ENCODE measurements at places on chromosomes 6 and 20.

DNA sequence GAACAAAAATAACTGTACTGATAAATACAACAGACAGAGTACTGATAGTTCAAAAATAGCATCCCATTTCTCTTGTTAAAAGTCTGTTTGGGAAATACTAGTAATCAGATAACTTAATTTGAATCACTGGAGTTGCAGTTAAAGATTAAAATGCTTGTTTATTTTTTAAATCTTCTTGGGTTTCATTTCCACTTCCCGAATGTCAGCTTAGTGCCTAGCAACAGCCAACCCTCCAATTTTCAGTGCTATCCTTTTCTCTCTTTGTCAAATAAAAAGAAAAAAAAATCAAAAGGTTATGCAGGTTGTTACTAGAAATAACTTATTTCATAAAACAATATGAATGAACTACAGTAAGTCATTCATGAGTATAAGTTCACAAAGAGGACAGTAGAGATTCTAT, 257.7 kb upstream of the STXBP5 start:
- no peak for ATAC-seq

DNA sequence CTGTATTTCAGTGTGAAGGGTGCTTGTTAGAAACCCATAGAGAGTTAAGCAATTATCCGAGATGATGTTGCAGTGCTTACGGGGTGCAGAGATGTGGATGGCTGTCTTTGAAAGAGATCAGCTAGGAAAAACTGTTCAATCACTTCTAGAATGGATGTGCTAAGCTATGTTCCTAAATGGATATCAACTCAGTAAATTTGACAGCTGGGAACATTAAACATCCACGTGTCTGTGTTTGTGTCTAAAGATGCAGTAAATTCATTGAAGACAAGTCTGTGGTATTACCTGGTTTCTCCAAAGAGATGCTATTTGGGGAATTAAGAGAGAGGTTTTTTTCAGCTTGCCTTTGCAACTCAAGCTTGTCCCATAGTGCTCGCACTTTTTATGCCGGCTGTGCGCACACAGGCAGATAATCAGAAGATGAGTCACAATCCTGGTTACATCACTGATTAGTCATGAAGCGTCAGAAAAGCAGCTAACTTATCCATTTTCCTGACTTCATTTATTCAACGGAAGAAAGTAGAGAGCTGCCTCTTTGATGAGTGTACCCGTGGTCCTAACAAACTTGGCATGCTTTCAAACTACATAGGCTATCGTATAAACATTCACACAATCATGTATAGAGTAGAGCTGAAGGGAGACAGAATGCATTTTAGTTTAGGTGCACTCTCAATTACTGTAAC, 691.7 kb upstream of the SLC35B3 start:
- ATAC-seq: peak; percentile 91

GRCh38 chr6:116008470-116009243, 52.0 kb downstream of the FRK start:
- peak; percentile 38 for ATAC-seq

- ATAC-seq: peak; percentile 27
Measured at GRCh38 chr6:105794239-105794638, 291.9 kb upstream of the PRDM1 start.

DNA sequence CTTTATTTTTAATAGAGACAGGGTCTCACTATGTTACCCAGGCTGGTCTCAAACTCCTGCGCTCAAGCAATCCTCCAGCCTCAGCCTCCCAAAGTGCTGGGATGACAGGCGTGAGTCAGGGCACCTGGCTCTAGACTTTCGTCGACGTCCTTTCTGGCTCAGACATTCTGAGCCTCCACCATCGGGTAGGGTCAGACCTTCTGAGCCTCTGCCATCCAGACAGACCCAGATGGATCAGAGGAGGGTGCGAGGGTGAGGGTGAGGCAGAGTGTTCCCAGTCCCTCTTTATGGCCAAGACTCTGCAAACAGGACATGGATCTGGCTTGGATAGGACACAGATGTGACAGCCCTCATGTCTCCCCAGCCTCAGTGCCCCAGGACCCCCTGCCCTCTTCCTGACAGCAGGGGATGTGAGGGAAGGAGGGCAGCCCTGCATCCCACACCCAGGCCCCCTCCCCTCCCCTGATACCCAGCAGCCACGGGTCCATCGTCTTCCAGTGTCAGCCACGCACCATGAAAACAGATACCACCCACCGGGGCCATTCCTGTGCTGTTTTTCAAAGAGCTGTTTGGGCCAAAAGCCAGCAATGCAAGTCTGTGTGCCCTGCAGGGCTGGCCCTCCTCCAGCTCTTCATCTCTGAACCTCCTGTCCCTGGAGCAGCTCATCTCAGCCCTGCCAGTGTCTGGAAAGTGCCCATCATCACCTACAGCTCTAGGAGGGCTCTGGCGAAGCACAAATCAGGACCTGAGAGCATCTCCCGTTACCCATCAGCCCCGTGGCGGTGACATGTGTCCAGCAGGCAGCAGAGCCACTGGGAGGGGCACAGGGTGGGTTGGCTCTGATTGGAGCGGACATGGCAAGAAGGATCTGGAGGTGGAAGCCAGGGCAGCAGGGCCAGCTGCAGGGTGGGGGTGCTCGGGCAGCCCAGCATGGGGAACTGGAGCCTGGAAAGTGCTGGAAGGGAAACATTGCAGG, 208.4 kb downstream of the PREX1 start:
- ATAC-seq: peak; percentile 46

DNA sequence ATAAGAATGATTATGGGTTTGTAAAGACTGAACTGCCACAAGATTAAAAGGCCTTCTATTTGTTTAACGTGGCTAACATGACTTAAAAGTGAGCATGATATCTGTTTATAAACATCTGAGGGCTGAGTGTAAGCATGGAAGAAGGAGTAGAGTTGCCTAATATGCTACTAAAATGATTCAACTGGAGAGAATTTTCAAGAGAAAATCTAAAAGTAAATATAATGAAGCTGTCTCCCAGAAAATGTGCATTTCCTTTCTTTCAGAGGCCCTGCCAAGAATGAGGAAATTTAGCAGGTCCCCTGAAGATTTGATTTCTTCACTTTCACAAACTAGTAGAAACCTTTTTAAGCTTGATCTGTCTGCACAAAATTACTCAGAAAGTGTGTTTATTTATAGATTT, 4.2 kb upstream of the EYA4 start:
- ATAC-seq: no peak

GRCh38 chr6:141123497-141123896, 1009.2 kb upstream of the GJE1 start:
- ATAC-seq: no peak

DNA sequence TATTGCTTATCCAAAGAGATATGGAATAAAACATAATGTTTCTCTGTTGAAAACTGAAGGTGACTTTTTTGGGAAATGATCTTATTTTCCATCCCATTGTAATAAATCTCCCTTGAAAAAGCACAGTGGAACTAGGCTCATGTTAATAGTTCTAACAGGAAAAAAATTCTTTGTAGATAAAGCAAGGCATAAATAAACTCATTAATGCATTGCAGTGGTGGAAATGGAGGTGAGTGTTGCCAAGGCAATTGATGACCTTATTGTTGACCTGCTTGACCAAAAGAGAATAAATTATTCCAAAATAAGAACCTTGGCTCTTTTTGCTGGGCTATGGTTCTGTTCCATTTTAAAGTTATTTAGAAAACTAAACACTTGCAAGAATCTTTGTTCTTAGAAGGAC, 55.2 kb downstream of the TRMT11 start:
- ATAC-seq: no peak

DNA sequence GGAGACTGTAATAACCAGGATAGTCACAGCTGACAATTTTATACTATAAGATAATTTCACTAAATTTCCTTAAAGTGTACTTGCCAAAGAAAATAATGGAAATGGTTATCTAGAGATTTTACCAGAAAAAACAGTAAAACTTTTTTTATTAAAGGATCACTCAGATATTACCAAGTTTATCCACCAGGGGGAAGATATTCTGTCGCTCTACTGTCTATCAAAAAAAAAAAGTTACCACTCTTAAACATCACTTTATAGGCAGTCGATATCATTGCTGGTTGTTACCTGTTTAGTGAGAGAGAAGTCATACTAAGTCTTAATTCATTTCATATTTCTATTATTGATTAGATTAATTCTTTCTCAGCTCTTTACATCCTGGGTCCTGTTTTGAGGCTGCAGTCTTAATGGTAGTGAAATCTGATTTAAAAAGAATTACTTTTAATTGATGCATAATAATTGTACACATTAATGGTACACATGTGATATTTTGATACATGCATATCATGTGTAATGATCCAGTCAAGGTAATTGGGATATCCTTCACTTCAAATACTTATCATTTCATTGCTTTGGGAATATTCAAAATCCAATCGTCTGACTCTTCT, 18.9 kb downstream of the L3MBTL3 start:
- no peak for ATAC-seq

DNA sequence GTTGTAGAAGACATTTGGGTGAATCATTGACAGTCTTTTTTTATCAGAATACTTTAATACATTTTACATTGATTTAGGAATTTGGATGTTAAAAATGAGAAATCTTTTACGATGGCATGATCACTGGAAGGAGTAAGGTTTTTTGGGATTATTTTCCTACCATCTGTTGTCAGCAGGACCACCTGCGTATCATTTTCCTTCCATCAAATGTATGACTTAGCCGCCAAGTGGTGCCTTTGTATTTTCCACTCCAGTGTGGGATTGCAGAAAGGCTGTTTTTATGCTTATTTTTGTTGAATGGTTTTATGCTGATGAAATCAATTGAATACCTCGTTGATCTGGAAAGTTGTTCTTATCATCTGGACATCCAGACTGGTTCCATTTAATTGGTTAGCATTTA, 35.8 kb downstream of the AKAP12 start:
- no peak for ATAC-seq

DNA sequence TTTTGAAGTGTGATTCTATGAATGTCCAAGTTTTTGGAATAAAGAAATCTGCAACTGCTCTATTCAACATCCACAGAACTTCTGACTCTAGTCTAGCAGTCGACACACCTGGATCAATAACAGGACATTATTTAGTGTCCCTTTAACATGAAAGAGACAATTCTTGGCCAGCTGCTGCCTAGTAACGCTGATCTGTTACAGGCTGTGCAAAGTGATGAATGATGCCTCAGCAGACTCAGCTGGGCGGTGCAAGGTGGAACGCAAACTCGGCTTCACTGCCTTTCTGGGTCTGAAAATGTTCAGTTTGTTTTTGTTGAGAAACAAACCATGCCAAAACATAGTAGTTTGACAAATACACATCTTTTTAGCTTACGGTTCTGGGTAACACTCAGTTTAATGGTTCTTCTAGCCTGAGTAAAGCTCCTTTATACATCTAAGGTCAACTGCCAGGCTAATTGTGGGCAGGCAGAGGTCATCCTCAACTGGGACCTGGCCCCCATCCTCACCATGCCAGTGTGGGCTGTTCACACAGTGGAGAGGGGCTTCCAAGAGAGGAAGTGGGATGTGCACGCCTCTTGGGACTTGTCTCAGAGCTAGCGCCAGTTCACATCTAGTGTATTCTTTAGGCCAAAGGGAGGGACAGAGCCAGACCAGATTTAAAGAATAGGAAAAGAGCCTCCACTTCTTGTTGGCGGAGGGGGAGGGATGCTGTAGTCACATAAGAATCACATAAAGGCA, 879.7 kb downstream of the QKI start:
- no peak for ATAC-seq

DNA sequence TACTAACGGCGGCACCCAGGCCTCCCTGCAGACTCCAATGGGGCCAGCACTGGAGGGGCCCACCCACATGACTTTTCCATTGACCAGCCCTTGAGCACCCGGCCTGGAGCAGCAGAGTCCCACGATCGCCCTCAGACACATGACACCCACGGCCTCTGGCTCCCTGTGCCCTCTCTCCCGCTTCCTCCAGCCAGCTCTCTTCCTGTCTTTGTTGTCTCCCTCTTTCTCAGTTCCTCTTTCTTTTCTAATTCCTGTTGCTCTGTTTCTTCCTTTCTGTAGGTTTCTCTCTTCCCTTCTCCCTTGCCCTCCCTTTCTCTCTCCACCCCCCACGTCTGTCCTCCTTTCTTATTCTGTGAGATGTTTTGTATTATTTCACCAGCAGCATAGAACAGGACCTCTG, 26.1 kb upstream of the FANCE start:
- ATAC-seq: no peak

DNA sequence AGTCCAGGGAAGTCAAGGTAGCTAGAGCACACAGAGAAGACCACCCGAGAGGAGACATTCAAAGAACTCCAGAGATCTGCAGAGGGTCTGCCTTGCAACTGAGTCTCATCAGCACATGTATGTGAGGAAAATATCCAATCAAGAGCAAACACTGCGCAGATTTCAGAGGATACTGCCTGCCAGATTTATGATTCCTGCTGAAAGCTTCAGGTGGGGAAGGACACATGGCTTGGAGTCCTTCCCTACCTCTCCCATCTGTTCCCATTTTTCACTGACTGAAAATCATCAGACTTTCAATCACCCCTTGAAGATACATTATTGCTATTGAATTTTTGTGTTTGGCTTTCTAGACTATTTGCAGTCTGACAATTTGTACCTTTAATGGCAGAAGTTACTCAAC, 7.6 kb upstream of the KIAA1586 start:
- no peak for ATAC-seq

Measured in SK-N-SH treated with all-trans-retinoic acid at 6 μM for 48 hours (cell line).